ENCODE measurements at places on chromosomes 4 and X. TPM values are rescaled to one million over a fixed set of nuclear protein-coding genes. Genes with fewer than 3 reads are reported as not detected.

Gene JCHAIN
- total RNA-seq, result not detected

Gene CAPN6
- not detected for total RNA-seq

Gene SRPX2
- 59.6 TPM for total RNA-seq

Gene FRMD7
- total RNA-seq, result under 0.01 TPM

Gene RXFP1
- not detected for total RNA-seq

Gene WDR44
- total RNA-seq, result 16.2 TPM

Gene TREX2
- 2.1 TPM for total RNA-seq

Gene ADGRL3
- total RNA-seq, result 4.5 TPM

Gene GIMD1
- total RNA-seq, result not detected

Gene MTMR8
- total RNA-seq, result 0.49 TPM

Gene GPR143
- total RNA-seq, result 1.5 TPM

Gene CXCL8
- total RNA-seq, result 18.1 TPM

Gene NLRP2B
- under 0.01 TPM for total RNA-seq

Gene SOWAHD
- not detected for total RNA-seq

Gene XAGE1B
- not detected for total RNA-seq

Gene PAGE2
- not detected for total RNA-seq

Gene CYLC1
- not detected for total RNA-seq

Gene ARAP2
- total RNA-seq, result 1.1 TPM

Gene CT47B1
- total RNA-seq, result not detected

All from bladder microvascular endothelial cell (primary cell).